ENCODE measurements at places on chromosomes 13 and 19.

- DNase-seq: no peak
Observed at GRCh38 chr19:52070496-52070895, 21.9 kb upstream of the ZNF432 start.

DNA sequence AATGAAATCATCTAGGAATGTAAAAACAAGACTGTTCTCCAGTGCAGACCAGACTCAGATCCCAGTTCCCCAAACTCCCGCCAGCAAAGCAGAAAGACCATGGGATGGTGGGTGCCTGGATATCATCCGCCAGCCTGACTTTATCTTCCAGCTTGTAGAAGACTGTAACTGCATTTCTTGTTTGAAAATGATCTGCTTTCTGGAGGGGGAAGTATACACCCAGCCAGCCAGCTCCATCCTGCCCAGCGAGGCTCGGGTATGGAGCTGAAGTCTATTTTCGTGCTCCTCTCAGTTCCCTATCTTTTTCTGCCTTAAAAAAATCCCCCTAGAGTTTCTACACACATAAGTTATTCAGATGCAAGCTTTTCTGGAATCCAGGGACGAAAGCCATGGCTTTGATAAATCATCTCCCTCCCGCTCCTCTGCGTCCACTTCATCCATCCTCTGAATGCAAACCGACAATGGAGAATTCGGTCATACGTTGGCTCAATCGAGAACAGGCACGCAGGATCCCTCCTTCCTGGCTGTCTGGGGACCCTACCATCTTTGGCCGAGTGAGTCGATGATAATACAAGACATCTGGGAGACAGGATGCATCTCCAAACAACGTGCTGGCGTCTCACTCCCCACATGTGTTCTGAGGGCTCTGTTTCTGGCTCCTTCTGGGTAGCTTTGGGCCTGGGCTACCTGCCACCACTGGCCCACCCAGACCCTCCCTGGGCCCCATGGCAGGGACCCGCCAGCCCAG lies 31.2 kb downstream of the CEBPG start:
- no peak for DNase-seq

DNA sequence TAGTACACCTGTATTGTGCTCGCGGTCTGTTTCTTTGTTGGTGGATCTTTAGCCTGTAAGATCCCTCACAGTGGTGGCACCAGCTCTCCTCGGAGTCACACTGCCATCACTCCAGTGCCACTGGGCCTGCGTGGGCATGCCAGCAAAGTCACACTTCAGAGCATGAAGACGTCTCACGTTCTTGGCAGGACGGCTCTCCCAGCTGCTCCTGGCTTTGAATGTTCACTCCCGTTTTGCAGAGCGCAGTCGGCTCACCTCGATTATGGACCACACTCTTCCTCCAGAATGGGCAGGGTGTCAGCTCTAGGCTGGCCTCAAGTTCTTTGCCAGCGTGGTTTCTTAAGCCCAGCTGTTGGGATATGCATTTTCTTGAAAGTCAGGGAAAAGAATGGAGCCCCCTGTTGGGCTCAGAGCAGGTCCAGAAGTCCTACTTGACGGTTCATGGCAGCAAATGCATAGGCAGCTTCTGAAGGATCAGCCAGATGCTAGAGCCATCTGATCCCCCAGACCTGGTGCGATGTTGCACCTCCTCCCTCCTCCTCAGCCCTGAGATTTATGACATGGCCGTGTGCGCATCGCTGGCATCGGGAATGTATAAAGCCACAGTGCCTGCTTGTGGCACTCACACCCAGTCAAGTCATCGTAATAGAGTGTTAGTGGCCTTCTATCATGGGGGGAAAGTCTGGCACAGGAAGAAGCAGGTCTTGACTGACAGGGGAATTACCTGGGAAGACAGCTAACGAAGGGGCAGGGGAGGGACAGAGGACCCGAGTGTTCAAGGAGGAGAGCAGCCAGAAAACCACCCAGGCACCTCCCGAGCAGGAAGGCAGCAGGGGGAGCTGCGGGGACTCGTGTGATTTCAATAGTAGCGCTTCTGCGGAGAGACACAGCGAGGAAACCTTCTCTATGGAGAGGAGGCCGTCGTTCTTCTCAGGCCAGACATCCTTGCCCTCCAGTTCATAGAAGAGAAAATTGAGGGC lies 40.2 kb upstream of the NPAS1 start:
- peak; percentile 59 for DNase-seq

DNA sequence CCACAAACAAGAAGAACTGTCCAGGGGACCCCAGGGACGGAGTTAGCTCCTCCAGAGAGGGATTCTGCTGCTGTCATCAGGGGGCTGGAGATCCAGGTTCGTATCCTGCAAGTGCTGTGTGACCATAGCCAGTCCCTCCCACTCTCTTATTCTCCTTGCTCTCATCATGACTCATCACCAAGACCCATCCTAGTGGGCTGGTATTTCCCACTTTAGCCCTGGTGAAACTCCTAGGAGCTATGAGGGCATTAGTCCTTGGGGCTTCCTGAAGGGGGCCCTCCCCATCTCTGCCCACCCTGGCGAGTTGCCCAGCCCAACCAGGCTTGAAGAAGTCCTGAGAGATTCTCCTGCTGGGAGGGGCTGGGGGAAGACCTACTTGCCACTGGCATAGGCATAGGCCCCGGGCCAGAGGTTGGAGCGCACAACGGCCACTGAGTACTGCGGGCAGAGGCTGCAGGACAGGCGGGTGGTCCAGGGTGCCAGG lies 7.5 kb upstream of the DMWD start:
- no peak for DNase-seq

DNA sequence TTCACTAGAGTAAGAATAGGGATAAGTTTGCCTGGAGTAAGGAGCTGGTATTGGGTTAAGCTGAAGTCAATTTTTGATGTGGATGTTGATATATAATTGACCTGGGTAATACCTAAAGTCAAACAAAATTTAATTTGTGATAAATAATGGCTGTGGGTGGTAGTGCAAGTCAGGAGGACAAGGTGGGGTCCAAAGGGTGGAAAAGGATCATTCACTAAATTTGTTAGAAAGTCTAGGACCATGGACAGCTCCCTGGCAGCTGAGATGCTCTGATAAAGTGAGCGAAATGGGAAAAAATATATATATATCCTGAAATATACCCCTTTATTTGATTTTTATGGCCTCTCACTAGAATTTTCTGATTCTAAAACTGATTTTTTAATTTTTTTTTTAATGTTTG lies 463.5 kb downstream of the GPC6 start:
- no peak for DNase-seq

DNA sequence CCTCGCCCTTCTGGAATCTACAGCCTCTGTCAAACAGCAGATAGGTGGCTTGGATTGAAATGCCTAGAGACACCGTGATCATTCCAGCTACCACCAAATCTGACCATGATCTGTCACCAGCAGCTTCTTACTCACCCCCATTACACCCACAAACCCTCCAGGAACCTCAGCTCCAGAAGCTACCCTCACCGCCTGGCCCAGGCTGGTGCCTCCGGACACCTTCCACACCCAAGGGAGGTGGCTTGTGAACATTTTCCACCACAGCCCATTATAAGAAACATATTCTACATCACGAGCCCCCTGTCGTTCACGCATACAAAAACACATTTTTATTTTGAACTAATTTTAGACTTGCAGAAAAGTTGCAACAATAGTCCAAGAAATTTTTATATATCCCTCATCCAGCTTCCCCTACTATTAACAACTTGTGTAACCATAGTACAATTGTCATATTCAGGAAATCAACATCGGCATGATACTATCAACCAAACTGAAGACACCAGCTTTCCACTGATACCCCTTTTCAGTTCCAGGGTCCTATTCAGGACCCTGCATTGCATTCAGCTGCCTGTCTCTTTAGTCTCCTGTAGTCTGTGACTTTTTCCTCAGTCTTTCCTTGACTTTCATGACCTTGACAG lies 15.4 kb upstream of the UBE2L5 start:
- DNase-seq: no peak

DNA sequence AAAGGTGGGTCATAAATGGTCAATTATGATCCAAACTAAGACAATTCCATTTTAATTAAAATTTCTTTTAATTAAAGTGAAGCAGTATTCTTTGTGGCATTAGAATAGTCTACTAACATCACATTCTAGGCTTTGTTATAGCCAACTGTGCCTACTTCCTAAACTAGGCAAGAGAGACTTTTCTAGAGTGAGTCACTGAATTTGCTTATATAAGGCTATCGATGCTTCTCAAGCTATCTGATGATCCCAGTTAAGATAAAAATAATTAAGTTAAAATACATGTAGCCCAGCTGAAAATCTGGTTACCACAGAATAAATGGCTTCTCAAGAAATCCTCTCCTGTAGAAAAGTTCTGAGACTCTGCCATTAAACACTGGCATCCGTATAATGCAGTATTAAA lies 12.5 kb downstream of the ANKRD10 start:
- no peak for DNase-seq

- peak; percentile 94 for DNase-seq
Observed at GRCh38 chr19:50658441-50659317, 9.4 kb downstream of the C19orf81 start.

DNA sequence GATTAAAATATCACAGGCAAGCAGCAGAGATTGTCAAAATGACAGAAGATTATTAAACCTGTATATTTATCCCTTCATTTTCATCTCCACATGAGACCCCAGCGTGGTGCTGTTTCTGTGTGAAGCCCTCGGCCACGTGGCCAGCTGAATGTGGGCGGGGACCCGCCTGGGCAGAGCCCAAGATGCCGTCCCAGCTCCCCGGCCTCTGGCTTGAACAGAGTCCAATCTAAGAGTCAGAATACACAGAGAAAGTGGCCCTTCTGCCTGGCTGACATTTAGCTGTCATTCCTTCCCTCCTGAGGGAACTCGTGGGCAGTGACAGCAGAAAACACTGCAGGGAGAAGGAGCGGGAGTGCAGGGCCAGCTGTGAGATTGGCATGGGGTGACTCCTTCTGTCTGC lies 34.9 kb upstream of the UQCRFS1 start:
- no peak for DNase-seq
